ENCODE measurements at places on chromosomes 3 and 15.

GRCh38 chr3:132008837-132009236, 26.0 kb downstream of the CPNE4 start:
- DNase-seq = no peak

DNA sequence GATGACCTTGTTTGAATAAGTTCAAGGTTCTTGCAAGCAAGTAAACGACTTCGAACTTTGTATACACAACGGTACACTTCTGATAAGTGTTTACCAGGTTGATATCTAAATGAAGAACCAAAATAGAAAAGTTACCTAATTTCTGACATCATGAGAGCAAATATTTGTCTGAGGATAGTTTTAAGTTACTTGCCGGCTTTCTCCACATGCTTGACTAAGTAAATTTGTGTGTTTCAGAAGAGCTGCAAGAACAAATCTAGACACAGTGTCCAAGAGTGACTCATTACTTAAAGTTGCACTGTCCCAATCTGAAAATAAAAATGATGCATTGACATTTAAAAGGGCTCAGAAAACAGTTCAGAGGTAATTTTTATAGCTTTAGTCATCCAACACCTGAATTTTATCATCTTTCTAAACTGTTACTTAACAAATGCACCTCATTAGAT, 115.1 kb downstream of the HERC1 start:
- DNase-seq = no peak

- DNase-seq = no peak
Observed at GRCh38 chr15:66481107-66481856, 16.3 kb downstream of the SNAPC5 start.

DNA sequence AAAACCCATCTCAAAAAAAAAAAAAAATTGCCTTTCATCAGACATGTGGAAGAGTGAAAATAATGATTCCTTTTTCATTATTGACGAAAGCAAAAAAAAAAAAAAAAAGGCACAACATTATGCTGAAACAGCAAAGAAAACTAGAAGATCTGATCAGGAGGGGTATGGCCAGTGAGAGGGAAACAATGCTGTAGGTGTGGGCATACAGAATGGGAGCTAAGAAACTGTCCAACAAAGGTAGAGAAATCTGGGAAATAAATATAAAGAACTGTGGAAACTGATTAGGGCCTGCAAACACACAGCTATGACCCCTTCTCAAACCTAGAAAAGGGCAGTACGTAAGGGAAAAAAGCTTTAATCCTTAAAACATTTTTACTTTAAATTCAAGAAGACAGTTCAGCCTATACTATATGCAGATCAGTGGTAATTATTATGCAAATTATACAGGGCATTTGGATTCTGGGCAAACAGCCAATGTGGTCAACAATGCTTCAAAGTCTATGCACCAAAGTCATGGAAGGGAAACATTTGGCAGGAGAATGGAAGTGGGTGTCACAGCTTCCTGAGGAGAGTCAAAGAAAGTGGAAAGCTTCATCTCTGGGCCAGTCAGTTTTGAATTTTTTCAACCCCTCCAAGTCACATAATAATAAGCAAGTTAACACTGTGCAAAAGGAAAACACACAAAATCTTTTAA, 68.3 kb upstream of the SLC12A8 start:
- no peak for DNase-seq

DNA sequence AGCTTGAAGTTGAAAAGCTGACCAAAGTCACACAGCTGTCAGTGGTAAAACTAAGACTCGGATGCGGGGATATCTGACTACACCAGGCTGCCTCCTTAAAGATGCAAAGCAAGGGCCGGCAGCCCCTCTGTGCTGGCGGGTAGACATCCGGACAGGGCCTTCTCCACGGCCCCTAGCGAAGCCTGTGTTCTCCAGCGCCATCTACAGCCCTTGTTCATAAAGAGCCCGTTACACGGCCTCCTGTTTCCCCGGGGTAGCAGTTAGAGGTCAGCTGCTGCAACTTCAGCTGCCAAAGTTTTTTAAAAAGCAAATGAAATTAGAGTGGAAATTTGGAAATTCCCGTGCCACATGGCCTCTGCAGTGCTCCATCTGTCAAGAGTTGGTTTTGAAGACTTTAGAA, 383.0 kb downstream of the TBL1XR1 start:
- DNase-seq = no peak

- DNase-seq = no peak
Observed at GRCh38 chr3:184712248-184713039, 580 bp upstream of the MAGEF1 start.

- DNase-seq = no peak
Observed at GRCh38 chr3:49600781-49601180, 46.5 kb downstream of the BSN start.

DNA sequence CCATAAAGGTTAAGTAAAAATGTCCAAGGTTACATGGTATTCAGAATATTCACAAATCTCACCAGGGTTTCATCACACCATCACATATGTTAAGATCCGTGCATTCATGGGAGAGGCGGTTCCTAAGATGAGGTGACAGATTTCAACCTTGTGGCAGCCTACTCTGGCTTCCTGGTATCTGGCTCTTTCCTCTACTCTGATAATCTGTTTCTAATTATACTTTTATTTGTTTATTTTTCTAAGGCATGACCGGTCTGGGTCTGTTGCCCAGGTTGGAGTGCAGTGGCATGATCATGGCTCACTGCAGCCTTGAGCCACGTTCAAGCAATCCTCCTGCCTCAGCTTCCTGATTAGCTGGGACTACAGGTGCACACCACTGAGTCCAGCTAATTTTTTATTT, 34.4 kb downstream of the RAF1 start:
- DNase-seq = no peak

GRCh38 chr15:93493172-93493571, 404.2 kb upstream of the RGMA start:
- DNase-seq = no peak

DNA sequence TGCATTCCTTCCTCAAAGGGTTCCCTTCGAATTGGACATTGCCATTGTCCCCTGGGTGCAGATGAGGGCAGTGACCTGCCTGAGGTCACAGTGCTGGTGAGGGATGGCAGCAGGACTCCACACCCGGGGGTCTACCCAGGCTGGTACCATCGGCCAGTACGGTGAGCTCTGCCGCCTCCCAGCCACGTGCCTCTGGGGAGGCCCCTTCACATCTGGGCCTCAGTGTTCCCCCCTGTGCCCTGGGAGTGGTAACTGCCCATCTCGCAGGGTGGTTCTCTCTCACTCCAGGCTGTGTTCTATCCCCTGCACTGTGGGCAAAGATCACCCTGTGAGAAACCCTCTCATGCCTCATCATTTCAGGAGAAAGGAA, 99.4 kb upstream of the IQSEC1 start:
- no peak for DNase-seq

DNA sequence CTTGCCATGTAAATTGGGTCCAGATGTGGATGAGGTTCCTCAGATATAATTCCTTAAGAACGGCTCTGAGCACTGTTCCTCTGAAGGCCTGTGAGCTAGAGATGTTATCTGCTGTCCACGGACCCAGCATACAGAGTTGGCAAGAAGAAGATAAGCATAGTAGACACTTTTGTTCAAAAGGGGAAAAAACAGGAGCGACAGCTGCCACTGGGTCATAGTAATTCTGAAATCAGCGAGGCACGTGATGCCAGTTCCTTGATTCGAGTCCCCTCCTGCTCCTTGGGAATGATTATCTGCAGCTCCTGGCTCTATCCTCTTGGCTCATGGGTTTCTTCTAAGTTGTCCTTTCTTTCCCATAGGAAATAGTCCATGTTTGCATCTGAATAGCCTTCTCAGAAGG, 2.5 kb upstream of the RAB7A start:
- no peak for DNase-seq

All from CD4-positive, alpha-beta T cell treated with Interleukin-10 for 1 hour (primary cell).